ENCODE measurements at places on chromosomes 1 and 21. TPM values are rescaled to one million over a fixed set of nuclear protein-coding genes. Genes with fewer than 3 reads are reported as not detected.
A peak's percentile ranks its signal among the peaks of the same experiment; 100 is the strongest.

IPO9 gene
- total RNA-seq, result 24.0 TPM

DNA sequence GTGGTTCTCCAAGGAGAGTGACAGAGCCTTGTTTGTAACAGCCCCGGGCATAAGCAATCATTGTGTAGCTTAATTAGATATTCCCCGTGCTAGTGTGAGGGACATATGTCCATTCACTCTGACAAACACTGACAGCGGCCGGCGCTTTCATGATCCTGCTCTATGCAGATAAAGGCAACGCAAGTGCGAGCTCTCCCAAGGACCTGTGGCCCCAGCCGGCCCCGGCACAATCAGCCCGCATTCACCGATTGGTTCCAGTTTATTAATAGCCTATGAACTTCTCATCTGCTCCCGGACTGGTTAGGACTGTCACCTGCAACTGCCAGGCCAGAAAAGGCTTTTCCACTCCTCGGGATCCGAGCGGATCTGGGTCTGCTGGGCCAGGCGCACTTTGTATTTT lies 18.0 kb upstream of the OLIG1 start:
- peaks cover 55% of the 10 kb centered on the region for H3K27me3 ChIP-seq
- no peak for DNase-seq
- H3K36me3 ChIP-seq, result peaks cover 2% of the 10 kb centered on the region
- H3K27ac ChIP-seq, result no peak overlapping the region

GRCh38 chr21:45330075-45330781 lies 42.5 kb upstream of the POFUT2 start:
- DNase-seq, result no peak
- H3K4me1 ChIP-seq, result peaks cover 9% of the 10 kb centered on the region
- peaks cover 4% of the 10 kb centered on the region for H3K36me3 ChIP-seq
- no peak overlapping the region for H3K27ac ChIP-seq
- no peak overlapping the region for H3K4me3 ChIP-seq

- peak overlapping the region; percentile 91 for H3K27ac ChIP-seq
- H3K4me3 ChIP-seq, result no peak overlapping the region
- no peaks in the 10 kb centered on the region for H3K27me3 ChIP-seq
- H3K4me1 ChIP-seq, result peaks cover 13% of the 10 kb centered on the region
Measured at GRCh38 chr1:165897326-165898303, 70.2 kb downstream of the UCK2 start.

- H3K27me3 ChIP-seq, result peaks cover 39% of the 10 kb centered on the region
- H3K4me3 ChIP-seq, result no peak overlapping the region
- no peak for DNase-seq
- H3K27ac ChIP-seq, result no peak overlapping the region
- no peaks in the 10 kb centered on the region for H3K36me3 ChIP-seq
Measured at GRCh38 chr1:31501505-31501904, 74.8 kb upstream of the TINAGL1 start.

DNA sequence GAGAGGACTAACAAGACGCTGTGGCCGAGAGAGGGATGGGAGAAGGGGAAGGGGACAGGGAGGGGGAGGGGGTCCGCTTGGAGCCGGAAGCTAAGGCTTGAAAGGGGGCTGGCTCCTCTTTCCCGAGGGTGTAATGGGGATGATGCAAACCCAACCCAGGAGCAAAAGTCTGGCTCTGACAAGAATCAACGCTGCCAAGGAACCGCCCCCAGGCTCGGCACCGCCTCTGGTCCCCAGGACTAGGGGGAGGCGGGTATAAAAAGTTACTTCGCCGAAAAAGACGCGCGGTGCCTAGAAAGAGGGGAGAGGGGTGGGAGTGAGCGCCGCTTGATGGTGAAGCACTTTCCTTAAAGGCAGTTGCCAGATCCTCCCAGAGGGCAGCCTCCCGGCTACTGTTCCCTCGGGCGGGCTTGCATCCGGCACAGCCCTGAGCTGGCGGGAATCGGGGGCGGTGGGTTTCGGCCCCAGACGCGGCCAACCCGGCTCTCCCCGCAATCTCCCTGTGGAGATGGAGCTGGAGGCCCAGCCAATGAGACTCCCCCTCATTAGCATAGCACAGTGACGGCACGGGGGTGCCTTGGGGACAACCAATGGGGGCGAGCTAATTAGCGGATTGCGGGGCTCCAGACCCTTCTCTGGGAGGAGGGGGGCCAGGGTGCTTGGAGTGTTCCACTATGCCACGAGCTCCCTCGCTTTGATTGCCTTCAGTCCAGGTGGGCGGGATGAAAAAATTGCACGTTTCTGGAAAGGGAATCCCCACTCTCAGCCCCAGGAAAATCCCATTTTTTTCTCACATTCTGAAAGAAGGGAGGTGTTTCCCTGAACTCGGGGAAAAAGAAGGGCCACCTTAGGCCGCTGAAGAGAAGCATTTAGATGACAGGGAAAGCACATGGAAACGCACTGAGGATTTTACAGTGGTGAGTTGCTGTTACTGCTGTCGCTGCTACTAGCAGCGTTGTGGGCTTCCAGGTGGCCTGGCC lies at the start of gene KCNT2:
Gene KCNT2, minus strand, starts transcription at position 51 of the 980 bp plus-strand sequence. CDS start 131 bp downstream, outside the sequence.
- peaks cover 12% of the 10 kb centered on the region for H3K4me1 ChIP-seq
- H3K36me3 ChIP-seq, result peaks cover 3% of the 10 kb centered on the region
- H3K27me3 ChIP-seq, result peaks cover 23% of the 10 kb centered on the region
- peak within 1 kb of the TSS; percentile 12 for H3K27ac ChIP-seq
- DNase-seq, result peak; percentile 9
- H3K4me3 ChIP-seq, result peak within 1 kb of the TSS; percentile 93

GRCh38 chr1:223792046-223792445 lies 53.7 kb downstream of the TP53BP2 start:
- H3K36me3 ChIP-seq, result peaks cover 5% of the 10 kb centered on the region
- H3K4me3 ChIP-seq, result no peak overlapping the region
- DNase-seq, result no peak
- peaks cover 3% of the 10 kb centered on the region for H3K4me1 ChIP-seq
- H3K27ac ChIP-seq, result no peak overlapping the region

DNA sequence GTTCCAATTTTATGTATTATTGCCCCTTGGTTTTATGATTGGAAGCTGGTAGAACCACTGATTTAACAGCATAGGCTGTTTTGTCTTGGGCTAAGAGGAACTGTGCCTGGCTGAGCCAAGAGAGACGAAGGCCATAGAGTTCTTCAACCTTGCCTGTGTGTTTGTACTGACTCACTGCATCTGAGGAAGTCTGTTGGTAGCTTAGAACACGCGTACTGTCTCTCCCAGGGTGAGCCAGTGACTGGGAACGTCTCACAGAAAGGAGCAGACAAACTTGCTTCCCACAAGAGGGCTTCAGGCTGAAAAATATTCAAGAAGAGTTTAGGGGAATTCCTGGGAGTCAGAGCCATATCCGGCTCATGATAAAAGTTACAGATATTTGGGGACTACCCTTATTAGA lies 14.9 kb downstream of the TMEM51 start:
- peaks cover 40% of the 10 kb centered on the region for H3K27me3 ChIP-seq
- peaks cover 6% of the 10 kb centered on the region for H3K4me1 ChIP-seq
- no peak overlapping the region for H3K4me3 ChIP-seq

DNA sequence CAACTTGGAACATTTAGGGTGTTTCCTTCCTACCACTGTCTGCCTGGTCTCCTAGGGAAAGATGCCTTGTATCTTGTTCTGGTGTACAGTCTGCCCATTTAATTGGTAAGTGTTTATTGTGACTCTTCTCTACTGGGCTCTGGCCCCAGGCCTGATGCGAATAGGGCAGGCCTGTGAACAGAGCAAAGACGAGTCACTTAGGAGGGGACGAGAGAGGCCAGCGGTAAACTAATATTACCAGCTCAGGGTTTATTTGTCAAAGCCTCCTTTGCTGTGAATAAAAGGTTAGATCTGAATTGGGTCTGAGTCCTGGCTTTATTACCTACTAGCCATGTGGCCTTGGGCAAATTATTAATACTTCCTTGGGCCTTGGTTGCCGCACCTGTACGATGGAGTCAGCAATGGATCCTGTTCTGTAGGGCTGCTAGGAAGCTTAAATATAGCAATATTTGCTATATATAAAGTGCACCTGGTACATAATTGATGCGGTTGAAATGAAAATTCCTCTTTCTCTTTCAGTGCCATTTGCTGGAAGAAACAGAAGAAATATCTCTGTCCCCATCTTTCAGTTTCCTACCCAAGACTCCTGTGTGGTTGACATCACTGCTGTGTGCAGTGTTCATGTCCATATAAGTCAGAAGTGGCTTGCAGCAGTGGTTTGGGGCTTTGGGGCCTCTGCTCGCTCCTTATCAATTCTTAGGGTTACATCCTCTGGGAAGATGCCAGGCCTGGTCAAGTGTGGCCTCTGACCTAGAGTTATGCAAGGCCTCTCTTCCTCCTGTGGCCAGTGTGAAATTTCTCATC lies 32.4 kb downstream of the MAPKAPK2 start:
- H3K27ac ChIP-seq, result peak overlapping the region; percentile 99
- H3K4me3 ChIP-seq, result peak overlapping the region; percentile 83
- H3K4me1 ChIP-seq, result peaks cover 72% of the 10 kb centered on the region
- DNase-seq, result no peak
- H3K36me3 ChIP-seq, result no peaks in the 10 kb centered on the region

GRCh38 chr1:20733360-20733975 lies 965 bp upstream of the SH2D5 start:
- DNase-seq, result no peak
- peaks cover 5% of the 10 kb centered on the region for H3K27me3 ChIP-seq
- peaks cover 3% of the 10 kb centered on the region for H3K36me3 ChIP-seq
- H3K4me1 ChIP-seq, result peaks cover 17% of the 10 kb centered on the region
- peak overlapping the region; percentile 95 for H3K4me3 ChIP-seq

Measured in T-helper 17 cell (primary cell).